ENCODE measurements at places on chromosomes 6 and 20. TPM values are rescaled to one million over a fixed set of nuclear protein-coding genes. Genes with fewer than 3 reads are reported as not detected.

GRCh38 chr6:20044883-20045282 lies 167.4 kb downstream of the MBOAT1 start:
- DNase-seq = no peak

DNA sequence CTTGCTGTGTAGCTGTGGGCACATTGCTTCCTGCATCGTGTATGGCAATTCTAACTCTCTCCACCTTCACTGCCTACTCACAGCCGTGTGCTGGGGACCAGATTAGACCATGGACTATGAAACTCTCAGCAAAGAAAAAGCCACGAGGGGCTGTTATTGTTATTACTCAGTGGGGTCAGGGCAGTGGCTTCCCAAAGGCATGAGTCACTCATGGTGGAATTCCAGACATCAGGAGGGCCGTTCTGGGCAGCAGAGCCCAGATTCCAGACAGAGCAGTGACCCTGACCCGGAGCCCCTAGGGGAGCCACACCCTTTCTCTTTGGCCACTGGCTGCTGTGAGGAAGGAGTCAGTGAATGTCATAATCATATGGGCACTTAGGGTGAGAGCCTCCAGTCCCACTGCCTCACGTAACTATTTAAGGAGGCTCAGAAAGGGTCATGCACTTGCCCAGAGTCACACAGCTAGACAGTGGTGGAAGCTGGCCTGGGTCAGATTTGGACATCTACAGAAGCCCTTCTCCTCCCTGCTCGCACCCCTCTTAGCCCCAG lies 22.2 kb upstream of the CCN5 start:
- no peak for DNase-seq

GRCh38 chr20:22383156-22383555 lies 201.2 kb downstream of the FOXA2 start:
- no peak for DNase-seq

- peak; percentile 66 for DNase-seq
Observed at GRCh38 chr6:168387426-168387825, 53.6 kb upstream of the SMOC2 start.

GRCh38 chr6:68756454-68757375 lies 121.6 kb downstream of the ADGRB3 start:
- no peak for DNase-seq

- no peak for DNase-seq
Observed at GRCh38 chr6:105424175-105424783, 21.4 kb upstream of the PREP start.

GRCh38 chr6:129647044-129647443 lies 62.9 kb downstream of the ARHGAP18 start:
- DNase-seq = no peak

GRCh38 chr6:35341557-35341956 lies 801 bp upstream of the PPARD start:
- DNase-seq = no peak

GRCh38 chr6:87293526-87293925 lies 28.9 kb upstream of the SMIM8 start:
- DNase-seq = no peak

DNA sequence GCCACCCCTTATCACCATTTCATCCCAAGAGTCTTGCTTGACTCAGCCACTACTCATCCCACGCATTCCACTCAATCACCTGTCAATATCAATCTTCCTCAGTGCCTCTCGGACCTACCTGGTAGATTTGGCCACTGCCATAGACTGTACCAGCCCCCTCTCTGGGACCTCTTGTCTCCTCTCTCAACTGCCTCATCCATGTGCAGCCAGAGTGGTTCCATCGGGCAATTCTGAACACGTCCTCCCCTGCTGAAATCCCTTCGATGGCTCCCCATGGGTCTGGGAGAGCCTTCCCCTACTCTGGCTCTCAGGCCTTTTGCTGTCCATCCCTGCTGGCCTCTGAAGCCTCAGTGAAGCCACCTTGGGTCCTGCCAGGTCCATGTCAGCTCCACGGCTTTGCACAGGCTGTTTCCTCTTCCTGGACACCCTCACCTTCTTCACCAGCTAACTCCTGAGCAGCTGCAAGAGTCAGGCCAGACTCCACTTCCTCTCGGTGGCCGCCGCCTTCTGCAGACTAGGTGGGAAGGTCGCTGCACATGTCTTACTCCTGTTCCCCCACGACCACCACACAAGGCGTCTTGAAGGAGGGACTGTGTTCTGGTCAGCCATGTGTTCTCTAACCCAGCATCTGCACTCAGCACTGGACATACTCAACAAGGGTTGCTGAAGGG lies 120.4 kb downstream of the TOX2 start:
- DNase-seq = no peak

GRCh38 chr20:32249030-32249738 lies 28.3 kb upstream of the KIF3B start:
- DNase-seq = no peak

L3MBTL1 gene
- polyA plus RNA-seq = 4.8 TPM

IL17F gene
- not detected for polyA plus RNA-seq

NKAIN4 gene
- polyA plus RNA-seq = 107 TPM

SLC52A3 gene
- 11.4 TPM for polyA plus RNA-seq

HDAC2 gene
- polyA plus RNA-seq = 51.9 TPM

DNAH8 gene
- polyA plus RNA-seq = not detected

CCN6 gene
- polyA plus RNA-seq = 8.4 TPM

All from kidney (tissue), 22 donors.